ENCODE measurements at places on chromosomes 4 and X.
A peak's percentile ranks its signal among the peaks of the same experiment; 100 is the strongest.

DNA sequence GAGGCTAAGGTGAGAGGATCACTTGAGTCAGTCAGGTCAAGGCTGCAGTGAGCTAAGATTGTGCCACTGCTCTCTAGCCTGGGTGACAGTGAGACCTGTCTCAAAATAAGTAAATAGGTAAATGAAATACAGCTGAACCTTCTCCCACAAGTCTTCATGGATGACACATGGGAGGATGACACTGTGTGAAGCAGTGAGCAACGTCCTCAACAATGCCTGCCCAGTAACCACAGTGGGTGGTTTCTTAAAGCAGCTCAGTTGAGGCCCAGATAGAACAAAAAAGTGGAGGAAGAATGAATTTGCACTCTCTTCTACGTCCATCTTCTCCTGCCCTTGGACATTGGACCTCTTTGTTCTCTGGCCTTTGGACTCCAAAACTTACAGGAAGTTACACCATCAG is 52.7 kb downstream of the MSX1 start:
- DNase-seq: no peak

DNA sequence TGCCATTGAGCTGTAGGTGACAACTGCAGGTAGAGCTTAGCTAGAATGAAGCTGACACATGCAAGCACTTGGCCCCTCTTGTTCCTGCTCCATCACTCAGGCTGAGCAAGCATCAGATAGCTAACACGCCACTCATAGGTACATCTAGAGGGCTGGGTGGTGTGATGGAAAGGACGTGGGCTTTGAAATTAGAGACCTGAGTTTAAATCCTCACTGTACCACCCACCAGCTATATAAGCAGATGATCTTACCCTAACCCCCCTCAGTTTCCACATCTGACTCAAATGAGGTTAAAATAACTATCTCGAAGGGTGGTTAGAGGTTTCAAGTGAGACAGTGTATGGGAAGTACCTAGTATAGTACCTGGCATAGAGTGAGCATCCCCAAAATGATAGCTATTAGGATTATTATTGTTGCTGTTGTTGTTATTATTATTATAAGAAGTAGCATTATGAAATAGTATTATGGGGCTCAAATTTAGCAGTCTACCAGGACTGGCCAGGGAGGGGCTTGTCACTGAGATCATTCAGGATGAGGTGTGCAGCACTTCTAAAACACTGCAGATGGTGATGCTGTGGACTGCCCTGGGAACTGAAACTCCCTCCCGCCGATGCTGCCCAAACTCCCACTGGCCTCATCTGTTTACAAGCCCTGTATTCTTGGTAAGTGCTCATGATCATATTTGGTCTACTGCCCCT is 59.0 kb downstream of the REELD1 start:
- DNase-seq: no peak

DNA sequence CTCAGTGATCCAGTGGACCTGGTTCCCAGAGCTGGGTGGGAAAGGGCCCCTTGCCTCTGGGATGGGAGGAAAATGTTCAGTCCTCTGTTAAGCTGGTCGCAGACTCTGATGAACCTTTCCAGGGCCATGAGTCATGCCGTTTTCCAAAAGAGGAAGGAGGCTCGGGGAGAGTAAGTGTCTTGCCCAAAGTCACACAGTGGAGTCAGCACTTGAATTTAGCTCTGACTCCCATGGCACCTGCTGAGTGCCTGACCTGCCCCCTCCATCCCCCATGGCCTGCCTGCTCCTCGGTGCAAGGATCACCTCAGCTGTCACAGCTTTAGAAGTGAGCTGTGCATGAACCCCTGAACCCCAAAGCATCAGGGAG is 14.0 kb upstream of the KIAA0232 start:
- no peak for DNase-seq

GRCh38 chrX:88613338-88613737 is 133.7 kb upstream of the CPXCR1 start:
- DNase-seq: no peak

DNA sequence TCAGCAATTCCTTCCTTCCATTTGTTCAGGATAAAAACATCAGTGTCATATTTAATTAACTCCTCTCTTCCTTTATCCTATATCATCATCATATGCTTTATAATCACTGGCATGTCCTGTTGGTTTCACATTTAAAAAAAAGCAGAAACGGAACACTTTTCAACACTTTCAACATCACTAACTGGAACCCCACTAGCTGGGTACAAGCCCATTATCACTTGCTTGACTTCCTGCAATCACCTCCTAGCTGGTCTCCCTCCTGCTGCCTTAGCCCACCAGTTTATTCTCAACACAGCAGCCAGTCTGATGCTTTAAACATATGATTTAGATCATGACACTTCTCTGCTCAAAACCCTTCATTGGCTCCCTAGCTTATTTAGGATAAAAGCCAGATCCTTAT is 116.4 kb upstream of the LSM6 start:
- no peak for DNase-seq

- no peak for DNase-seq
Measured at GRCh38 chr4:16083241-16084191, at the start of gene PROM1. TSS of gene PROM1 (minus strand) at chr4:16084023. CDS start at chr4:16075906, 8,117 bp downstream.

DNA sequence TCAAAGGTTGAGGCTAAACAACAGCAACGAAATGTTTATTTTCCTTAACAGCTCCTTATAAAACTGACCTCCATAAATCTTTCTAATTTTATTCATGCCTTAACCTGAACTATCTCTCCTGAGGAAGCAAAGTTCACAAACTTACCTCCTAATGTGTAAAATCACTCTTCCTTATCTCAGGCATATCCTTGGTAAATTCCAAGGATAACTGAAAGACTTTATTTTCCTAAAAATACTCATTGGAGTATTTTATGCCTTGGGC is 197.4 kb downstream of the NWD2 start:
- DNase-seq: no peak

GRCh38 chr4:25290490-25291067 is 22.0 kb upstream of the ZCCHC4 start:
- no peak for DNase-seq

- DNase-seq: no peak
Measured at GRCh38 chr4:168849030-168849675, 160.9 kb downstream of the CBR4 start.

DNA sequence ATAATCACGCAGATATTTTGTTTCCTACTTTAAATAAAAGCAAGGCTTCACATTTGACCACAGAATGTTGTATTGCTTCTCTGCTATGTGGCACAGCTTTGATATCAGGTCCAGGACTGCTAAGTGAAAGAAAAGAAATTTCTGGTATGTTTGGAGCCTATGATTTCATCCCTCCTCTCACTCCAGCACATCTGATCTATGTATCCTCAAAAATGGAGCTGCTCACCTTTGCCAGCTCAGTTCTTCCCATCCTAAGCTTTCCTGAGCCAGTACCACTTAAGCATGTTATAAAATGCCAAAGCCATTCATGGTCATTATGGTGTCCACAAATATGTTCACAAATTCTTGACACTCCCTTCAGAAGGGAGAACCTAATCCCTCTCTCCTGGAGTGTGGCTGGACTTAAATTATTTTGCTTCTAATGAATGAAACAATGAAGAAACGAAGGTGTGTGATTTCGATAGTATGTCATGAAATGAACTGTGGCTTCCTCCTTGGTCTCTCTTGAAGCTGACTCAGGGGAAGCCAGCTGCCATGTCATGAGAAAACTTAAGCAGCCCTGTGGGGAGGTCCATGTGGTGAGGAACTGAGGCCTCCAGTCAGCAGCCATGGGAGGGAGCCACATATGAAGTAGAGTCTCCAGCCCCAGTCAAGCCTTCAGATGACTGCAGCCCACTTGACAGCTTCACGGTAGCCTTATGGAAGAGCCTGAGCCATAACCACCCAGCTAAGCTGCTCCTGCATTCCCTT is 207.7 kb downstream of the MGST2 start:
- no peak for DNase-seq

DNA sequence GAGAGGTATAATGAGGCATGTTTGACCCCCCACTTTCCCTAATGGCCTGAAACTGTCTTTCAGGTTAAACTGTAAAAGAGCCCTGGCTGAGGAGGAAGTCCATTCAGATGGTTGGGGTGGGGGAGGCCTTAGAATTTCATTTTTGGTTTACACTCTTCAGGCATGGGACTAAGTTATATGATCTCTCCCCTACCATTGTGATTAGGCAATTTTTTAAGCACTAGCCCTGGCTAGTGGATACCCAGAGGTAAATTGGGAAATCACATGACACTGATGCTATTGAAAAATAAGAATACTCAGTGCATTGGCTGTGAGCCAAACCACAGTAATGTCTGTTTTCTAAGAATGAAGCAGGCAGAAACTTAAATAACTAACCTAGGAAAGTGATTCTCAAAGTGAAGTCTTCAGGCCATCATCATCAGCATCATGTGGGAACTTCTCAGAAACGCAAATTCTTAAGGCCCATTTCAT is 149.7 kb downstream of the RRAGB start:
- peak; percentile 1 for DNase-seq

DNA sequence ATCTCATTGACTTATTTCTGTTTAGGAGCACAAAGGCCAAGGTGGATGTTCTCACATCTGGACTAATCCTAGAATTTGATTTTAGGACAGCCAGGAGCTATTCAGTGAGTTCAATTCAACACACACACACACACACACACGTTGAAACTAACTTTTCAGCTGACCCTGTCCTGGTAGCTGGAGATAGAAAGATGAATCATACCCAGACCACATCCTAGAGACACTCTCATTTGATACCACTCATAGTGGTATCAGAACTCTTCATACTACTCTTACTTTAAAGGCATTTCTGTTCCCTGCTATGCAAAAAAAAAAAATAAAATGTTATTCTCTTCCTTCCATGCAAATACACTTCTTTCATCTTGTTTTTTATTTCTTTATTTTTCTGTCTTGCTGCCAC is 36.7 kb downstream of the KLF8 start:
- no peak for DNase-seq

DNA sequence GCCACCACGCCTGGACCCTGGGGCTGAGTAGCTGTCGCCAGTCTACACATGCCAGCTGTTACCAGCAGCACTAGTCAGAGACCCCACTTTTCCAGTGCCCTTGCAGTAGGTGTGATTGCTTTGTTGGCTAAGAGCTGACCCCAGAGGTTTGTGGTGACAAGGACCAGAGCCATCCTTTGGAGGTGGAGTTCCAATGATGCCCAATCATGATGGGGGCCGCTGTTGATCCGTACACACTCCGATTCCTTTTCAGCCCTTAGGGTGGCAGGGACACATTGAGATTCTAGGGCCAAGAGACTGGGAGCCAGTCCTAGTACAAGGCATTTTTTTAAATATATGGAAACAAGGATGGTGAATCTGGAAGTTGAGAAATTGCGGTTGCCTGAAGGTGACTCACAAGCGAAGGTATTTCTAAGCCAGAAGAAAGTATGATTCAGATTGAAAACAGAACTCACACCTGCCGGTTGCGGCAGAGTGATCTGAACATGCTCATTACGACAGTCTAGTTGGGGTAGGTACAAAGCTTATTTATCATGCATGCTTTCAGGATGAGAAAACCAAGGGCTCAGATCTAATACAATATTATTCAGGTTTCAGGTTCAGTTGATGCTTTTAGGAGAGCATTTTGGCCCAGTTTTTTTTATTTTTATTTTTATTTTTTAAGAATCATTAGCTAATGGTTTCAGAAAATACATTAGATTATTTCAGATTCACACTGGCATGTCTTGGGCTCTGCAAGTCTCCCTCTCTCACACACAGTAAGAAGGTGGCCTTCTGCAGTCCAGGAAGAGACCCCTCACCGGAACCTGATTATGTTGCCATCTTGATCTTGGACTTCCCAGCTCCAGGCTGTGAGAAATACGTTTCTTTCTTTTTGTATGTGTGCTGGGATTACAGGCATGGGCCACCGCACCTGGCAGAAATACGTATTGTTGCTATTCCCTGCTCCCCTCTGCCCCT is 43.4 kb downstream of the SHROOM2 start:
- no peak for DNase-seq

GRCh38 chrX:79259073-79259689 is 108.0 kb downstream of the ITM2A start:
- DNase-seq: peak; percentile 76

DNA sequence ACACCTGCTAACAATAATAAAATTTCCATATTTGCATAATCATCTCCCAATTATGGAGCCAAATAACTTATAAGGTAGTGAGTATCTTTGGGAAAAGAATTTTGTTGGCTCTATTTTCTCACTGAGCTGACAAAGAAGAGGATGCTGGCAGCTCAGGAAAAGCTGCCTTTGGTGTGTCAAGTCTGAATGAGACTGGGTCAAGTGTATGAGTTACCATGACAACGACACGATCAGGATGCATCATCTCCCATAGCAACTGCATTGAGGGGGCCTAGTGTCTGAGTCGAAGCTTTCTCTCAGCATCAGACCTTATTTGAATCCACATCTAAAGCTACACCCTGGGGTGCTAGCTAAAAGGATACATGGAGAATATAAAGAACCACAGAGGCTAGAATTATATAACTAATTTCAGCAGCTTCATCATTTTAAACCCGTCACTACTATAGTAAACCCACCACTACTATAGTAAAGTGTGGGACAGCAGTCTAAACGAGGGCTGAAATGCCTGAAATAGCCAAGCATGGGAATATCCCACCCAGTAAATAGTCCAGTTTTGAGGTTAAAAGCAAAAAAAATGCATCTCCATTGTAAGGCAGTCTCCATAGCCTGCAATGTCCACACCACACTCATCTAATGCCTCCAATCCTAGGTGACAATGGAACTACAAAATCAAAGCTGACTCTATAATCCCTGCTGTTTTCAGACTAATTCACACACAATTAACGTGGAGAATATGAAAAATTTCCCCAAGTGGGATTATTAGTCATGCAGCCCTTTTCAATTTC is 16.0 kb downstream of the GSPT2 start:
- no peak for DNase-seq

DNA sequence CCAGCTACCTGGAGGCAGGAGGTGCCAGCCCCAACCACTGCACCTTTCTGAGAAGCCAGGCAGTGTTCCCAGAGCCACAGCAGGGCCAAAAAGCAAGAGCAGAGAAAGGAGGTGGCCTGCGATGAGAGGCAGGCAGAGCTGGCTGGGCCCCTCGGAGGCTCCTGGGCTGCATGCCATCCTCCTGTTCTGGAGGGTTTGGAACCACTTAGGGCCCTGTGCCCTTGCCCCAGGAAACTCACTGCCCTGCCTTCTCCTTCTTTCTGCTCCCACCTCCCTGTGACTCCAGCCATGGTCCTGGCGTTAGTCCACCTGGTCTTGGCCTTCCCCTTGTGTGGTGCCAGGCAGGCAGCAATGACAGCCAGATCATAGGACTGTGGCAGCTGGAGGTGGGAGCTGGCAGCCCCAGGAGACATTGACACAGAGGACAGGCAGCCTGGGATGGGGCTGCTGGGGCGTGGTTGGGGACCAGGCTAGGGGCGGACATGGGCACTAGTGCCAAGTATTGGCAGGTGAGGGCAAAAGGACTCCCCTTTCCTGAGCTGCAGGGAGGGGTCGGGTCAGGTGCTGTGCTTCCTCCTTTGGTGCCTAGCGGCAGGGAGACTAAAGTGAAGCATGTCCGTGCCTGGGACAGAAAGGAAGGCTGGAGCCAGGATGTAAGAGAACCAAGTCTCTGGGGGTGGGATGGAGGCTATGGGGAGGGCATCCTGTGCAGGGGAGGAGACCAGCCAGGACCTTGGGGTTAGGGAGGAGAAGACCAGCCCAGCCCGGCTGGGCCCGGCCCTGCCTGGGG is 1.4 kb downstream of the APLN start:
- DNase-seq: no peak

GRCh38 chr4:73442275-73442674 is 6.3 kb downstream of the AFP start:
- no peak for DNase-seq

- no peak for DNase-seq
Measured at GRCh38 chrX:97876697-97877407, 993.1 kb downstream of the RPA4 start.
